ENCODE measurements at places on chromosomes 3 and 15.

- no peak for DNase-seq
Observed at GRCh38 chr15:72907733-72908132, 124.2 kb upstream of the ADPGK start.

DNA sequence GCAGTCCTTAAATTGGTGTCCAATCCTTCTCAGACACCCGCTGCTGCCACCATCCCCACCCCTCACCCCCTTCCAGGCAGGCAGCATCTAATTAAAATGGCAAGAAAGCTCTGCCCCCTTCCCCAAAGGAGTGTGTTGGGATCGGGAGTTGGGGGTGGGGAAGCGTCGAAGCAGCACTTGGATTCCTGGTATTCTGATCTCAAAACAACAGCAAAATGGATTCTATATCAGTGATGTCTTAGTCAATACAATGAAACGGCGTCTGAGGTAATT lies 1.4 kb downstream of the TNIK start:
- DNase-seq: no peak

DNA sequence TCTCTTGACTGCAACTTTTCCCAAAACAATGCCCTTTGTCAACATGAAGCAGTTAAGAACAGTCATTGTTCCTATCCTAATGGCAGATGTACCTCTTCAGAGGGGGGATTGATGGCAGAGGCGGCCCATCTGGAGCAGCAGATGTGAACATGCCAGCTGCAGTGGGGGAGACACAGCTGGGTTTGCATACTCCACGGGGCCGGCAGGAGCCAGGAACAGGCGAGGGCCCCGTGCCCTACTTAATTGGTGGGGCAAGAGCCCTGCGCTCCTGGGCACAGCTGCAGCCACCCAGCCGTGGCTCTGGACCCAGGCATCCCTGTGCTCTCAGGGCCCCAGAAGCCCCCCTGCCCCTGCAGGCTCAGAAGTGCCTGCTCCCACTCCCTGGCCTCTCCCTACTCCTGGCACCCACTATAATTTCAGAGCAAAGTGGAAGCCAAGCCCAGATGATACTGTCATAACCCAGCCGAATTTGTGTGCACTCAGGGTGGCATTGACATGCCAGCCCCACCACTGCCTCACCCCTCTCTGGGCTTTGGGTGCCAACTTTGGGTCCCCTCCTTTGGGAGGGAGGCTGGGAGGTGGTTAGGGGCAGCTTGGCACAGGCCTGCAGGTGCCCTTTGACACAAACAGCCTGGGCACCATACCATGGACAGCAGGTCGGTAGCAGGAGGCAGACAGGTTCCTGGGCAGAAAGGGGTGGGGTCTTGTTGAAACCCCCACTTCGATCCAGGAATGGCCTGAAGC lies 34.6 kb downstream of the ROPN1B start:
- DNase-seq: no peak

GRCh38 chr3:173553635-173554280 lies 156.2 kb downstream of the NLGN1 start:
- no peak for DNase-seq

GRCh38 chr3:81545572-81545971 lies 215.9 kb downstream of the GBE1 start:
- no peak for DNase-seq

GRCh38 chr3:37458162-37459120 lies 284.1 kb upstream of the LRRFIP2 start:
- no peak for DNase-seq

DNA sequence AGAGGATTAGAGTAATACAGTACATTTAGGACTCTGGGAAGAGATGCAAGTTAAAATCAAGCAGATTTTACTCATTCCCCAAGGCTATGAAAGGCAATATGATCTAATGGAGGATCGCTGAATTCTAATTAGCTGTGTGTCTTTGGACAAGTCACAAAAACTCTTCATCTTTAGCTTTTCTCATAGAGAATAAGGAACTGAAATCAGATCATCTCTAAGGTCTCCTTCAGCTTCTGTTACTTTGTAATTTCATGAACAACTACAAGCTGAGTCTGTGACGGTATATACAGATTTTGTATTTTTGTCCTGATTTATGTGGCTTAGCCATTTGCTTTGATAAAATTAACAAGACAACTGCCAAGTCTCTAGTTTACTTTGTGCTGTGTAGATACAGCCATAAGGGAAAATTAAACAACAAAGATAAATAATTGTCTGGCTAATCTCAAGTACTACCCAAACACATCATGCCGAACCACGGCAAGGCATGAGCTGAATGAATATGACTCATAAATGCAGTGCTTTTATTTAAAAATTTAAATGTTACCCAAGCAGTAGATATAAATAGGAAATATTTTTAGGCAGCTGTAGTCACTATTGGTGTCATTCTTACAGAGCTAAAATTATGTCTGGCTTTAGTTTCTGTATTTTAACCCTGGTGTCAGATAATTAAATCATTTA lies 81.5 kb downstream of the GAP43 start:
- no peak for DNase-seq

DNA sequence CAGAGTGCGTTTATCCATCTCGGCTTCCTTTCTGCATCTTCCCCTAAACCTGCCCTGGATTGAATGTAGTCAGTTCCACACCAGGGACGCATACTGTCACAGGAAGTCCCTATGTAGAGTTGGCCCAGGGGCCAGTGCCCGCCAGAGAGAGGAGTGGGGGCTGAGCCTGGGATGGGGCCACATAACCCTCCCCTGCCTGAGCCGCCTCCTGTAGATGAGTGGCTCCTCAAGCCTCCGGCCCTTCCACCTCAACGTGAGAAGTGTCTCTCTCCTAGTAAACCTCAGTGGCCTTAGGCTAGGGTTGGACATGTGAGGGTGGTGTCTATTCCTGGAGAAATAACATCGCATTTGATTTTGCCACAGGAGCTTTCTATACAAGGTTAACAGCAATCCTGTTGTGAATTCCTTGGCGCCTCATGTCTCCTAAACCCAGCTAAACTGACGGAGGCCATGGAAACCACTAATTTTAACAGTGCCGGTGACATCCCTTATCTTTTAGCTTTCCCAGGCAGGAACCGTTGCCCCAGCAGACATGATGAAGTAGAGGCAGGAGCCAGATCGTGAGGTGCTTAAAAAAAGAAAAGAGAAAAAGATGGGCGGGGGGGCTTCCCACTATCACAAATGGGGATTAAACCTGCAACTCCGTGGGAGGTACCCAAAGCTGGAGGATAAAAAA lies 171.1 kb downstream of the CHDH start:
- DNase-seq: no peak

DNA sequence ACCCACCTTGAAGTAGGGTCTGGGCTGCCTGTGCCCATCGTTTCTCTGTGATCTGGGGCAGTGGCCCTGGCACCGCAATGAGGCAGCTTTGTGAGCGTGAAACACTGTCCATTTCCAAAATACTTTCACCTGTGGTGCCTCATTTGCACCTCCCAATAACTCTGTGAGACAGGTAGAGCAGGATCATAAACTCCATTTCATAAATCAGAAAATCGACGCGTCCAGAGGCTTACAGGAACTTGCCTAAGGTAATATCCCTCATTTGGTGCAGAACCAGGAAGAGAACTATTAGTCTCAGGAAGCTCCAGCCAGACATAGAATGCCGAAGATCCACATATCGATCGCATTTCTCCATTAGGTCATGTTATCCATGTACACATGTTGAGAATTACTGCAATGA lies 38.2 kb upstream of the SEMA4B start:
- DNase-seq: no peak

DNA sequence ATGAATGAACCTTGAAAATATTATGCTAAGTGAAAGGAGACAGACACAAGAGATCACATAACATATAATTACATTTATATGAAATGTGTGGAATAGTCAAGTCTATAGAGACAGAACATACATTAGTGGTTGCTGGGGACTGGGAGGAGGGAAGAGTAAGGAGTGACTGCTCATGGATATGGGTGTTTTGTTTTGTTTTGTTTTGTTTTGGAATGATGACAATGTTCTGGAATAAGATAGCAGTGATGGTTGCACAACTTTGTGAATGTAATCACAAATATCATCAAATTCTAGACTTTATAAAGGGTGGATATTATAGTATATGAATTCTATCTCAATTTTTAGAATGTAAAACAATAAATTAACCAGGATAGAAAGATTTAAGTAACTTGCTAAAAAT lies 57.4 kb upstream of the PHLDB2 start:
- DNase-seq: no peak

- DNase-seq: no peak
Observed at GRCh38 chr3:137468446-137468845, 295.7 kb upstream of the SOX14 start.

- no peak for DNase-seq
Observed at GRCh38 chr3:58039601-58040000, 31.4 kb downstream of the FLNB start.

- no peak for DNase-seq
Observed at GRCh38 chr3:154851644-154852043, 228.5 kb upstream of the MME start.

DNA sequence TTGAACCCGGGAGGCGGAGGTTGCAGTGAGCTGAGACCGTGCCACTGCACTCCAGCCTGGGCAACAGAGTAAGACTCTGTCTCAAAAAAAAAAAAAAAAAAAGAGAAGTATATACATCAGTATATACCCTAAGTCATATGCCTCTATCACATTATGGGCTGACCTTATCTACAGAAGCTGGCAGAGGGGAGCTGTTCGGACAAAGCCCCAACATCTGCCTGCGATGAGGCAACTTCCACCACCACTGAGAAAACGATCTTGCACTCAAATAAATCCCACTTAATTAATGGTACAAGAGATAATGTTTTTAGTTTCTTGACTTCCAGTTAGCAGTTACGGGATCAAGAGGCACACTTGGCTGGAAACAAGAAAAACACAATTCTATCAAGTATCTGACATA lies 2.2 kb downstream of the GLT8D1 start:
- DNase-seq: no peak

- no peak for DNase-seq
Observed at GRCh38 chr3:13693441-13693840, 144.5 kb downstream of the FBLN2 start.

GRCh38 chr15:92205255-92205739 lies 188.4 kb upstream of the ST8SIA2 start:
- DNase-seq: no peak

GRCh38 chr3:141407047-141407446 lies 38.7 kb downstream of the ZBTB38 start:
- no peak for DNase-seq

DNA sequence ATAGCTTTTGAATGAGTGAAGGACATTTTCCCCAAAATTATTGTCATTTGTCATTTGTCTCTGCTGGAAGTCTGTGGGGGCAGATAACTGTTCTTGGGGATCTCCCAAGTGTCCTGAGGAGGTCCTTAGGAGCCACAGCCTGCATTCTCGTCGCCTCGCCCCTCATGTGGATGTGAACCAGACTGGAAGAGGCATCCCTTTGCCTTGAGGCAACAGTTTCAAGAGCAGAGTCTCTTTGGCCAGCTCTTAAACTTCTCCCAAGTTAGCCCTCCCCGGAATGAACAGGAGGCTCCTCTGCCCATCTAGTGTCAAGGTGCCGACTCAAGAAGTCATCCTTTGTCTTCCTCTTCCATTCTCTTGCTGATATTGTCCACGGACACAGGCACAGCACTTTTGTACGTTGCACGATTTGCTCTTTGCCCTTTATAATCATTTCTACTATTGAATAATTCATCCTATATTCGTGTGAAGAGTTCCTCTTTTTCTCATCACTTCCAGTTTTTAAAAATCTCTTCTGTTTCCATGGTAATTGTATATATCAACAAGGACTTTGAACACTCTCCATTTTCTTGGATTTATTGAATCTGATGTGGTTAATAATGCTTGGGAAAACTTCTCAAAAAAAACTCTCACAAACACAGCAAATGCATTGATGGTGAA lies 40.8 kb upstream of the CD47 start:
- no peak for DNase-seq

DNA sequence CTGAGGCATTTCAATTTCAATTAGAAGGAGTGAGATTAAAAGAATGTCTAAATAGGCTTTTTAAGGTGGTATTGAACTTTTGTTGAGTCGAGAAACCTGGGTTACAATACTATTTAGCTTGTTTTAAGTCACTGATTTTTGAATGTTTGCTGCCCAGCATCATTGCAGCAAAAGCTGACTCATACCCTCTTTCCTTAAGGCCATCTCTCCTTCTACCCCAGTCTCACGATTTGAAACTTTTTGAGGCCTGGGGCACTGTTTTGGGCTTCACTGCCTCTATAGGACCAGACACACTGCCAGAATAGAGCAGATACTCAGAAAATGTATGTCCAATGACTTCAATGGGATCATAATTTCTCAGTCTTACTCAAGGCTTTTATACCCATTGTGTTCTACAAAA lies 319.6 kb upstream of the TGFBR2 start:
- DNase-seq: no peak

GRCh38 chr15:44315126-44315525 lies 26.6 kb downstream of the GOLM2 start:
- no peak for DNase-seq

- DNase-seq: no peak
Observed at GRCh38 chr15:92600856-92601255, 54.7 kb downstream of the FAM174B start.

DNA sequence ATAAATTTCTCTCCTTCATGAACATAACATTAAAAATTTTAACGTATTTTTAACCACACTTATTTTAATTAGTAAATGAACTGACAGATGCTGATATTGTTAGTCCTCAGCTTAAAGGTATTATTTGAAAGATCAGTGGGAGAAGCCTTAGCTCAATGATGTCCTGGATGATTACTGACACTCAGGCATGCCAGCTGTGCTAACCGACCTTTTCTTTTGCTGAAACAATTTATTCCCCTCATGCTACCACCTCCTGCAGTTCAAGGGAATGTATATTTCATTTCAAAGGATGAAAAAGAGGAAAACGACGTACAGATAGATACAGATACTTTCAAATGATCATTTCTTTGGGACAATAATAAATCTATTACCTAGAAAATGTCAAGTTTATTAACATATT lies 620.8 kb downstream of the FGF12 start:
- DNase-seq: no peak

- DNase-seq: no peak
Observed at GRCh38 chr3:99536555-99537314, 101.7 kb upstream of the COL8A1 start.

- DNase-seq: no peak
Observed at GRCh38 chr3:160159341-160159740, 65.9 kb upstream of the C3orf80 start.

DNA sequence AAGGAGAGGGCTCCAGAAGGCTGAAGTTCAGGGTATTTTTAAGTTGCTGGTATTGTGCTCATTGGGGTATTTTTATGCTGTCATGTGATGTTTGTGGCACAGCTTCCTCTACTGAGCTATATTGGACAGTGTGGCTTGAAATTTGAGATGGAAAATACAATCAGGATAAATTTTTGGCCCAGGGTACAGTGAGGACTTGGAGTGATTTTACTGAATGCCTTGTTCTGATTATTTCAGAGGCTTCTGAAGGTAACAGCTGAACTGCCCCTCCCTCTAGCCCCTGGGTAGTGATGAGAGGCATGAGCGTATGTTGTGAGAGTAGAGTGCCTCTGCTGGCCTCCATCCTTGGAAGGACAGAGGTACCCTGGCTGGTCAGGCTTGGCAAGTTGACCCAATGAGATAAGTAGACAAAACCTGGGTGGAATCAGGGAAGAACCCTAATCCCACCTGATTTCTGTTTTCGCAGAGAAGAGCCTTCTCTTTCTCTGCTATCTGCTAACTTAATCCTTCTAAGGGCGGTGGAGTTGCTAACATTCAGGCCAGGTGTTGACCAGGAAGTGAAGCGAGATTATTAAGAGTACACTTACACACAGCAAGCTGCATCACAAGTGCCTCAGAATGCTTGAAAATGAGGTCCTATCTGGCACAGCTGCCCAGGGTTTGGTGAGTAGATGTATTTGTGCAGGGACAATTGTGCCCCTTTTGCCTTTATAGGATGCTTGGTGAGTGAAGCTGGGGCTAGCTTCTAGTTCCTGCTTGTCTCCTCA lies 98.1 kb upstream of the CLSTN2 start:
- no peak for DNase-seq

- DNase-seq: peak; percentile 76
Observed at GRCh38 chr3:186930641-186931531, 560 bp downstream of the ST6GAL1 start.
